Endodermal cell (in vitro differentiated cells): ENCODE measurements at places on chromosomes 1 and 21. TPM values are rescaled to one million over a fixed set of nuclear protein-coding genes. Genes with fewer than 3 reads are reported as not detected.

DNA sequence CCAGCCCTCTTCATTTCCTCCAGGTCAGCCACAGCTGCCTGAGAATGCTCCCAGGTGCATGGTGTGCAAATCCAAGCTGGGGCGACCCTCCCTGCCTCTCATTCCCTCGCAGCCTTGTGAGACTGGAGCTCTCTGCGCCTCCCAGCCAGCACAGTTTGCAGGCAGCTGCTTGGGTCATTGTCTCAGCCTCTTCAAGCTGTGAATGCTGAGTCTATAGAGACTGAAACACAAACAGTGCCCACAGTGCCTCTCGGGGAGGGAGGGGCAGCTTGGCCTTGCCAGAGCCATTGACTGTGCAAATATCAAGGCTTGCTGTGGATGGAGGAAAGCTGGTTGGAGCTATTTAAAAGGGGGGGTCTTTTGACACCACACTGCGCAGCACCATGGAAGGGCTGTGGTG, 10.6 kb downstream of the PLXNA2 start:
- DNase-seq: peak; percentile 91

GRCh38 chr1:187871177-187871845, 1042.6 kb downstream of the PLA2G4A start:
- DNase-seq: no peak

DNA sequence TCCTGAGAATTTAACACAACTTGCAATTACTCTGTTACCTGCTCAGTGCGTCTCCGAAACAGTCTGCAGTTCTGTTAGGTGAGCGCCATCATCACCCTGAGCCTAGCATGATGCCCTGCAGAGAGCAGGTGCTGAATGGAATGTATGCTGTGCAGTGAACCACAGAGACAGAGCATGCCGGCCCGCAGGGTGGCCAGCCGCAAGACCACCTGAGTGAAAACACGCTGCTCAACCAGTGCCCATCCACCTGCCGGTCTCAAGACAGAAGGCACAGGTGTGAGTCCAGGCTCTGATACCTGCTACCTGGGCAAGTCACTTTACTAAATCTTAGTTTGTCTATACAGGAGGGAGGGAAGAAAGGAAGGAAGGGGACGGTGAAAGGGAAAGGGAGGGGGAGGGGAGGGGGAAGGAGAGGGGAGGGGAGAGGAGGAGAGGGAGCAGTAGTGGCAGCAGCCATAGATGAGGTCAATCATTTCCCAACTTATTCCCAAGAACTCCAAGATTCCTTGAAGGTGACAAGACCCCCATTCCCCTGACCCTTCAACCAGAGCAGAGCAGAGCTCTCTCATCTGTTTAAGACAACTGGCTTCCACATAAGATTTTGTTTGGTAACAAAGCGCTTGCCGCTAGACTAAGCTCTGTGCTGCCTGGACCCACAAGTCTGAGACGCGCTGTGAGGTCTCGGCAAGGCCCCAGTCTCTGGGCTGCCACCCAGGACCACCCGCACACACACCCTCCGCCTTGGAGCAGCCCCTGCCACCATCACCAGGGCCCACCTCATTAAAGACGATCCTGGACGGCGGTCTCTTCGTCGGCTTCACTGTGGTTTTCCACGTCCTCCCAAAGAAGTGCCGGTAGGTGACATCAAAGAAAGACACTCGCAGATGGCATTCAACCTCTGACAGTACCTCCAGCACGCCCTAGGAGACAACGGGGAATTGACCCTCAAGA, 14.5 kb downstream of the NPHP4 start:
- DNase-seq: no peak

DNA sequence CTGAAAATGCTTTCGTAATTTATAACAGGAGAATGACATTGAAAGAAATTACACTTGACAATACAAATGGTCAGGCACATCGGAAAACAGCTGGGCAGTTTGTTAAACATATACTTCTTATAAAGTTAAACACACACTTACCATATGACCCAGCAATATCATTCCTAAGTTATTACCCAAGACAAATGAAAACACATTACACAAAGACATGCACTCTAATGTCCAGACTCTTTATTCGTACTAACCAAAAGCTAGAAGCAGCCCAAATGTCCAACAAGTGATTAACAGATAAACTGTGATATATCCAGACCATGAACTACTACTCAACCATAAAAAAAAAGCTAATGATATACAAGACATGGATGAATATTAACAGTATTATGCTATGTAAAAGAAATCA, 8.5 kb downstream of the AKT3 start:
- no peak for DNase-seq

DNA sequence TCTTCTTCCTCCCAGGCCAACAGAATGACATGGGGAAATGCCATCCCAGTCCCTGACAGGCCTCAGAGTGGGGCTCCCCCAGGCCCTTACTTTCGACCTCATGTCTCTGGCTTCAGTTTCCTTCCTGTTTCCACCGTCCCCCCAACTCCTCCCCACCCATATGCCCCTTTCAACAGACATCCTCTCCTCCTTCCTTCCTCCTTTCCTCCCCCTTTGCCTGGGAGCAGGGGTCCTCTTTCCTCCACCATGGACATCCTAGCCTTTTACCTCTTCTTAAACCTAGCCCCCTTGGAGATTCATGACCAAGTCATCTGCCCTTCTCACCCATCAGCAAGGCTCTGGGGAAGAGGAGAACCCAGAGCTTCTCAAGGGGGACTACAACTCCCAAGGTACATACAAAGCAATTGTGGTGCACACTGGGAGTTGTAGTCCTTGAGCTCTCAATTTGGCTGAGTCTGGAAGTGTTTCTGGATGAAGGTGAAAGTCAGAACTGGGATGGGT, 4.0 kb downstream of the ZBTB7B start:
- DNase-seq: no peak

DNA sequence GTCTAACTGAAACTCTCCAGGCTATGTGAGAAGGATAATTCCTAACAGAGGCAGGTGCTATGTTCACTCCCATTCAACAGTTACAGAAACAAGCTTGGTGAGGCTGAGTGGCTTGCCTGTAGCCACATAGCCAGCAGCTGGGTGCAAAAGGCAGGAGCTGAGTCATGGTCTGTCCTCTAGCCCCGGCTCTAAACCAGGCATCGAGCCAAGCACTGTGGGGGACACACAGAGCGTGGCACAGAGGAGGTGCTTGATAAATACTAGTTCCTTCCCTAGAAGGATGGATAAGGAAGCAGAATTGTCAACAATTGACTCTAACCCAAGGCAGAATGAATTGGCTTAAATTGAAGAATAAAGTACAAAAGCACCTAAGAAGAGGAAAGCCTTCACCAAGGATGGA, 10.4 kb upstream of the KCNA2 start:
- DNase-seq: peak; percentile 41

DNA sequence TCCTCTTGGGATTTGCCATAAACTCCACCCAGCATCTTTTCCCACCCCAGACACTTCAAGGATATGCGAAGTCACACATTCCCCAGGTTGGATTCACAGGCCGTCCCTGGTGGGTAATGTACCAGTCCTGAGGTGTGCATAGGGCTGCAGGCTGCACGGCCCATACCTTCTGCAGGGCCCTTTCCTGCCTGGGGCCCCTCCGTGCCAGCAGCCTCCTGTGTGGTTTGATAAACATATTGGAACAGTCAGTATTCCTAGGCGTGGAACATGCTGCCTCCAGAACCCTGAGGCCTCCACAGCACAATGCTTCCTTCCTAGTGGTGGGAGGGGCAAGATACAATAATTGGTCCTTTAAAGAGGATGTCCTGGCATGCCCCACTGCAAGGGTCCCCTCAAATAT, 26.6 kb downstream of the IL10RB start:
- no peak for DNase-seq

DNA sequence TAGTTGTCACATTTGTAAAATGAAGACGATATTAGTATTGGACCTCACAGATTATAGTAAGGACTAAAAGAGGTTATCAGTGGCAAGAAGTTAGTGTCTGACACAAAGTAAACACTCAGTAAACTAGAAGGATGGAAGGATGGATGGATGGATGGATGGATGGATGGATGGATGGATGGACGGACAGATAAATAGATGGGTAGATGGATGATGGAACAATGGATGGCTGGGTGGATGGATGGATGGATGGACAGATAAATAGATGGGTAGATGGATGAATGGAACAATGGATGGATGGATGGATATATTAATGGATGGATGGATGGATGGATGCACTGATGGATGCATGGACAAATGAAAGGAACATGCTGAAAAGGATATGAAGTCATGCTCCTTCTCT, 22.3 kb upstream of the KAZN start:
- peak; percentile 3 for DNase-seq

DNA sequence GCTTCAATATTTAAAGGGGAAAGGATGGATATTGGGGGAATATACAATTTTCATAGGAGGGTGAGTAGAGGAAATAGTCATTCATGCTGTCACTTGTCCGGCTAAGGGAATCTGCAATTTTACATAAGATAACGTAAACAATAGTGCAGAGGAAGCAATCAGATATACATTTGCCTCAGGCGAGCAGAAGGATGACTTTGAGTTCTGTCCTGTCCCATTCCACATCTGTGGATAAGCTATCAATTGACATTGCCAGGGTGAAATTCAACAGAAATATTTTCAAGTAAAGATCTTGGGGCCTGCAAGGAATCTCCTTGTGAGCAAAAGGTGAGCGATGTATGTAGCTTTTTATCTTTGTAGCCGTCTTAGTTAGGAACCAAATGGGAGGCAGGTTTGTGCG, 32.6 kb downstream of the EVA1C start:
- DNase-seq: no peak

- DNase-seq: no peak
These were observed 44.5 kb downstream of the MORN1 start for GRCh38 chr1:2346691-2347408.

The RNF220 gene
- 70.8 to 94.6 TPM (median 91.5 TPM) in 3 replicates for total RNA-seq

The NBPF4 gene
- not detected in 3 replicates for total RNA-seq

The BCL2L15 gene
- 0.73 TPM in 1 of 2 replicates, not detected in the other for total RNA-seq
